ENCODE measurements at places on chromosomes 5 and 9.

- DNase-seq: peak; percentile 15
These were observed 147.6 kb upstream of the SPRY4 start for GRCh38 chr5:142472306-142472951.

DNA sequence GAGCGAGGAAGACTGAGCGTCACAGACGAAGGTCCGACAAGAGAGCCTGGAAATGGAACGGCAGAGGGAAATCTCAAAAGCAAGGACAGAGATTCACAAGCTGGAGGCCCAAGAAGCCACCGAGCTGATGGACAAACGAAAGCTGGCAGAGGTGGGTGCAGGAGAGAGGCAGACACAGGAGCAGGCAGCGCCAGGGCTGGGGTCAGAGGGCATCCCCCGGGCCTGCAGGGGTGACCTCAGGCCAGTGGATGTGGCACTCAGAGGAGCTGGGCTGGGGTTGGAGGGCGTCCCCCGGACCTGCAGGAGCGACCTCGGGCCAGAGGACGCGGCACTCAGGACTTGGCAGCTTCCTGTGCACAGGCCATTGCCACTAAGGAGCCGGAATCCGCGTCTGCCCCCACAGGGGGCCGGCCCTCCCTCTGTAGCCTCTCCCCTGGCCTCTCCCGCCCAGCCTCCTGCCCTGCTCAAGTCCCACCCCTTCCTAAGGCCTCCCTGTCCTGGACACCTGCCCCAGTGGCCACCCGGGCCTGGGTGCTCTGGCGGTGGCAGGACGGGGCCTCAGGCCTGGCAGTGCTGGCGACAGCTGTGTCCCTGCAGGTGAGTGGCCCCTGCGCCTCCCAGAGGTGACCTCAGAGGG, 40.4 kb downstream of the EXD3 start:
- DNase-seq: no peak

GRCh38 chr5:157389103-157389502, 70.9 kb upstream of the NIPAL4 start:
- DNase-seq: no peak

DNA sequence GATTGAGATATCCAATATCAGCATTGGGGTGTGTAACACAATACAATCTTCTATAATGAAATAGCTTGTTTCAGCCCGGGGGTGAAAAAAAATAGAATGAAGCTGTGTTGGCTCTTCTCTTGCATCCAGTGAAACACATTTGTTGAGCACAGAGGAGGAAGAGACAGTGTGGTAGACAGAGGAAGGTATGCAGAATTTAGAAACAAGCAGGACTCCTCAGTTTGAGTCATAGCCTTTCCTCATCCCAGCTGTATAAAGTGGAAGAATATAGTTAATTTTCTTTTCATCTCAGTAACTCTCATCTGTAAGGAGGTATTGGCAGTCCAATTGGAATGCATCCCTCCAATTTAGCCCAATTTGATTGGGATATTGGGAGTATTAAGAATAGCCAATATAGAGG, 302.2 kb upstream of the VLDLR start:
- DNase-seq: no peak

- DNase-seq: no peak
These were observed 134.1 kb downstream of the SEMA6A start for GRCh38 chr5:116440457-116441001.

DNA sequence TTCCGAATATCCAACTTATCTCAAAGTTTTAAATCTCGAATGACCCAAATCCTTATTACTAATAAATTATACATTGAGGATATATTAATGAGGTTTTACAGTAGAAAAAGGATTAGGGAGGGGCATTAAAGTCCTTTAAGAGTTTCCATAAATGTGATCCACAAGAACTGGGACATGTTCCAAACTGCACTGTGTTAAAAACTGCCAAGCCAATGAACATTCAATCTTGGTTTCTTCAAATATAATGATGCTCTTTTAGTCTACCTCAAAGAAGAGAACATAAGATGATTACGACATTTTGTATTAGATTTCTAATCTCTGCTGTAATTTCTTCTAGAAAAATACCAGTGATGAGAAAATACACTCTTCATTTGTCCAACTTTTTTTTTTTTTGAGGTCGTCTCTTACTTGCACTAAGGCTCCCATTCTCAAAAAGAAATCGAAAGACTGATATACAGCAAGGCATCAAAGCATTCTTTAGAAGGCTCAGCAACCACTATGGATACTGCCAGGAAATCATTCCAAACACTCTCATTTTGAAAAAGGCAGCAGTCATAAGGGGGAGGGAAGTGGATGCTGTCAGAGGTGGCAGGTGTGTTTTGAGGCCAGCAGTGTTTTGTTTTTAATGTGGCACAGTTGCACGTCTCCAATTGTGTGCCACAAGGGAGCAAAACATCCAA, 1.7 kb downstream of the PTAR1 start:
- no peak for DNase-seq

GRCh38 chr9:98157372-98157771, 35.1 kb downstream of the CORO2A start:
- DNase-seq: no peak

DNA sequence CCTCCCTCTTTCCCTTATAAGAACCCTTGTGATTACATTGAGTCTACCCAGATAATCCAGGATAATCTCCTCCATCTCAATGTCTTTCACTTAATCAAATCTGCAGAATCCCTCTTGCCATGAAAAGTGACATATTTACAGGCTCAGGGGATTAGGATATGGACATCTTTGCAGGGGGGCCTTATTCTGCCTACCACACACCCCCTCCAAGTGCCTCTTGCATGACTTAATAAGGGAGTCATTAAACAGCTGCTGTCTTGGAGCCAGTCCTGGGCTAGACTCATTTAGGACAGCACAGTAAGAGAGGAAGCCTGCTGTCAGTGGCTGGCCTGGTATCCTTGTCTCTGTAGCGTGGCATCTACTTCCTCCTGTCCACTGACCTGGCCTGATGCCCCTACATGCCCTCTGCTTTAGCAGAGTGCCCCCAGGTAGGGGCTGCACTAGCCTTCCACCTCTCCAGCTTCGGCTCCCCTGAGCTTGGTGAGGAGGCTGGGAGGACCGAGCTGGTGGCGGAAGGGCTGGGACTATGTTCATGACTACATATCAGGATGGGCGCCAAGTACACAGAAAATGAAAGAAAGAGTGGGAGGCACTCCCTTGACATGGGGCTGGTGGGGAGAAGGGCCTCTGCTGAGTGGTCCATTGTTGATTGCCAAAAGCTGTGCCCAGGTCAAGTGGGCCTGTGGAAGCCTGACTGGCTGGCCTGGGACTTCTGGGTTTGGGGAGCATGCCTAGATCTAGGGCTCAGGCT, 17.2 kb downstream of the ENHO start:
- DNase-seq: no peak

GRCh38 chr5:169521366-169521983, 62.1 kb upstream of the SPDL1 start:
- DNase-seq: no peak

DNA sequence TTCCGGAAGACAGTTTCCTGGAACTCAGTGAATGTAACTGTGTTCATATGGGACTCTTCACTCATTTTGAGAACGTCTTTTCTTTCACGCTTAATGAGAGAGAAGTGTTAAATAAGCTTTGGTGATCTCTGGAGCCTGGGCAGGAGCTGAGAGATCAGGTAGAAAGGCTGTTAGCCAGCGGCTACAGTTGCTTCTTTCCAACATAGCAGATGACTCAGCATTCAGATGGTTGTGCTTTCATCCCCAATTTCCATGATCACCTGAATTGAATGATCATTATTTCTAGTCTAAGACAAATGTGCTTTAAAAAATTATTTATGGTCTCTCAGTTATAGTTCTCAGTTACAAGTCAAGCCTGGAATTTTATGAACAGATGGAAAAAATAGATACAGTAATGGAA, 234.5 kb downstream of the ADAMTSL1 start:
- no peak for DNase-seq

DNA sequence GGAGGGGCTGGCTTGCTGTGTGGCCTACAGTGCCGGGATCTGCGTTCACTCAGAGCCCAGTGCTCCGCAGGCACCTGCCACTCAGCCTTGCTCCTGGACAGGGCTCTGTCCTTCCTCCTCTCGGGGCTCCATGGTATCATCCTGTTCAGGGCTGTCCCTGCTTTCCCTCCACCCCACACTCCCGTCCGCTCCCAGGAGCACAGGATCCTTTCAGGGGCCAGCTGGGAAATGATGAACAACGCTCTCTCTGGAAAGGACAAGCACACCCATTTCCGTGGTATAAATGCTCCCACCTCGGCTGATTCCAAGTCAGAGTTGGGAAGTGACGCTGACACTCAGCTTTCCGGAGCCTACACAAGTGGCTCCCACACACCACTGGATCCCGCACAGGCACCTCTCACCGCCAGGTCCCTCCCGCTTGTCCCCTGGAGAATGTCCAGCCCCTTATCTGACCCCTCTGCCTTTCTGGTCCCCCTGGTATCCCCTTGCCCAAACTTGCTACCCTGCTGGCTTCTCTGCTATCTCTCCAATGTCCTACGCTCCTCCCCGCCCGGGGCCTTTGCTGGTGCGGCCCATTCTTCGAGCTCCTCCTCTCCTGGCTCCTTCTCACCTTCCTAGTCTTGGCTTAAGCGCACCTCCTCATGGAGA, 21.3 kb downstream of the HMCN2 start:
- no peak for DNase-seq

DNA sequence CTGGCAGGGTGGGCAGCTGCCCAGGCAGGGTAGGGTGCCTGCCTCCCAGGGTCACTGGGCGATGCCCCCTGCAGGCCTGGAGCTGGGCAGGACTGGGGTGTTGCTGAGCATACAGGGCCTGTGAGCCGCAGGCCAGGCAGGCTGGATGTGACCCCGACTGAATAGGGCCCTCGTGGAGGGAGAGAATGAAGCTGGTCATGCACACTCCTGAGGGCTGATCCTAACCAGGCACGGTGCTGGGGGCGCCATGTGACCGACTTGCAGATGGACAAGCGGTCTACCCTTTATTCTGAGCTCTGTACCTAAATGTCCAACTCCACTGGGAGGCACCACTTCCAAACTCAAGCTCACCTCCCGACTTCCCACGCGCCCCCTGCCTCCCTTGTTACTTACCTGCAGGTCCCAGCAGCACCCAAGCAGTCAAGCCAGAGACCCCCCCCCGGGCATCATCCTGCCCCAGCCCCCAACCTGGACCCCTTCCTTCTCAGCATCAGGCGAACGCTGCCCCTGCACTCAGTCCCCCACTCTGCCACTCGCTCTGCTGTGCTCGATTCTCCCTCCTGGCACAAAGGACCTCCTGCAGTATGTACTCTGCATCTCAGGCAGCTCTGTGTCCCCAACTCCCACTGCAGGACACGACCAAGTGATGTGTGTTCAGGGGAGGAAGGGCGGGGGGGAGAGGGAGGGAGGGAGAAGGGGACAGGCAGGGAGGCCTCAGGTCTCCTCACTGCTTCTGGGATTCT, 76.8 kb upstream of the PHYKPL start:
- no peak for DNase-seq

- DNase-seq: no peak
These were observed 811.0 kb upstream of the GRAMD2B start for GRCh38 chr5:125612181-125612721.

DNA sequence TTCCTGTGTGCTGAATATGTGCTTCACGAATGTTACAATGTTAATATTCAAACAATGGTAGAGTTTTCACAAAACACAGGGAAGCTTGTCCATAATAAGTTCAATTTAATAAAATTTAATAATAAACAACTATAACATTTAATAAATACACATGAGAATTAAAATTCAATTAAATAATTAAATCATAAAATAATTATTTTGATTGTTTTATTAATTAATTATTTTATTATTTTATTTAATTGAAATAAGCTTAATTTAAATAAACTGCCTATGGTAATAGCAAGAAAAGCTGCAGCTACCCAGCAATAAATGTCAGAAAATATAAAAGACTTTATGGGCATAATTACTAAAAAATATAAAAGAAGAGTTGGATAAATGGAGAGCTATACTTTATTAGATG, 149.0 kb upstream of the NFIB start:
- DNase-seq: no peak

DNA sequence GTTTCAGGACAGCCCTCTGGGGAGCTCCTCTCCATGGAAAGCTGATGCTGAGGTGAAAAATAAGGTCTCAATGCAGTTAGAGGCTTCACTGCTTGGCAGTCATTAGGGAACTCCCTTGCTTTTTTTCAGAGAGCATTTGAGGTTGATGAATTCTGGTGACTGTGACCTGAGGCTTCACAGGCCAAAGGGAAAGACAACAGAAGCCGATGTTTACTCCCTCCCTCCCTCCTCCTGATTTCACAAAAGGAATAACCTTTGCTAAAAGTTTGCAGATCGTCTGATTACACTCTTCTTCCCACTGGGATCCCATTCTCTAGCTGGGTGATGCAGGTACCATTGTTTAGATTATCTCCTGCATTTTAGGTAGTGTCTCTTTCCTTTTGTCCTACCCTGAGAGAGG, 329.4 kb downstream of the KIF4B start:
- no peak for DNase-seq

DNA sequence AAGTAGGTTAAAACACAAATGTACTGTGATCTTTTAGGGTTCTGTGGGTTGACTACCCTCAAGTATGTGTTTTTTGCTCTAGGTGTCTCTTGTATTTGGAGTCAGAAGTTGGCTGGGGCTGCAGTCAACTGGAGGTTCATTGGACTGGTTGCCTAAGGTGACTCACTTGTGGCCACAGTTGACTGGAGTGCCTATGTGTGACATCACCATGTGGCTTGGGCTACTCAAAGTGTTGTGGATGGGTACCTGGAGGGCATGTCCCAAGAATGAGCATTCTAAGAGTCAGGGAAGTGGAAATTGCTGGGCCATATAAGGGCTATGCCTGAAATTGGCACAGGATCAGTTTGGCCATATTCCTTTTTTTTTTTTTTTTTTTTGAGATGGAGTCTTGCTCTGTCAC, 27.4 kb downstream of the SNX30 start:
- DNase-seq: no peak

DNA sequence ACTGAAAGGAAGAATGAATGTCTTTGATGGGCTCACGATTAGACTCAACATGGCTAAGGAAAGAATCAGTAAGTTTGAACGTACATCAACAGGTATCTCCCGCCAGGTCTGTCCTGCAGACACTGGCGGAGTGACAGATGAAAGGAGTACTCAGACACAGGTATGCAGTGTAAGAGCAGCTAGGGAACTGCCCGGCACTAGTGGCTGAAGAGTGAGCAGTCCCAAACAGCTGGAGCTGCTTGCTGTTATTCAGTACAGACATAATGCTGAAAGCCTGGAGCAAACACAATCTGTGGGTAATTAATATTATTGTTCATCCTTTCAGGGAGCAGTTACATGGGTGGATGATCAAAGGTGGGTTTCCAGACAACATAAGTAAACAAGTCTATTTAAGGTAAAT, 835.5 kb downstream of the TLE4 start:
- DNase-seq: no peak

GRCh38 chr9:87824216-87824875, 58.3 kb upstream of the SPATA31E1 start:
- no peak for DNase-seq

- DNase-seq: no peak
These were observed 126.5 kb upstream of the PALM2AKAP2 start for GRCh38 chr9:109653470-109653869.

GRCh38 chr9:113446323-113446740, 17.2 kb upstream of the RGS3 start:
- no peak for DNase-seq

GRCh38 chr5:96994493-96994892, 58.6 kb downstream of the LNPEP start:
- no peak for DNase-seq
